ENCODE measurements at places on chromosomes 2 and 18.

GRCh38 chr2:74747411-74748080, 86.4 kb upstream of the HK2 start:
- no peak overlapping the region for H3K4me3 ChIP-seq
- no peak overlapping the region for H3K27ac ChIP-seq
- H3K4me1 ChIP-seq, result no peaks in the 10 kb centered on the region

DNA sequence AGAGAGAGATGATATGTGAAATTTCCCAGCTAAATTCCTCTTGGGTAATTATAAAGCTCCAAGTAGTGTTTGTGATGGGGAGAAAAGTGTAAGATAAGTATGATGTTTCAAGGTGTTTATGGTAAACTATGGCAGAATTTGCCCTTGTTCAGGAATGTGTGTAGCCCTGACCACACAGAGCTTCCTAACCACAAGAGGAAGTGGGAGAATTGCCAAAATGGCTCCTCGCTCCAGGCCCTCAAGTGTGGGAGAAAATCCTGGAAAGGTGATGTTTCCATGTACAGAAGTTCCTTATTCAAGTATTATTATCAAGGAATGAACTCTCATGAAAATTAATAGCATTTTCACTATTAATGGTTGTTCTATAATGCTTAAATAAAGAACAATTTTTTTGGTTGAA, 878.3 kb downstream of the TDRD15 start:
- H3K27ac ChIP-seq, result no peak overlapping the region
- H3K4me3 ChIP-seq, result no peak overlapping the region
- H3K4me1 ChIP-seq, result no peaks in the 10 kb centered on the region

DNA sequence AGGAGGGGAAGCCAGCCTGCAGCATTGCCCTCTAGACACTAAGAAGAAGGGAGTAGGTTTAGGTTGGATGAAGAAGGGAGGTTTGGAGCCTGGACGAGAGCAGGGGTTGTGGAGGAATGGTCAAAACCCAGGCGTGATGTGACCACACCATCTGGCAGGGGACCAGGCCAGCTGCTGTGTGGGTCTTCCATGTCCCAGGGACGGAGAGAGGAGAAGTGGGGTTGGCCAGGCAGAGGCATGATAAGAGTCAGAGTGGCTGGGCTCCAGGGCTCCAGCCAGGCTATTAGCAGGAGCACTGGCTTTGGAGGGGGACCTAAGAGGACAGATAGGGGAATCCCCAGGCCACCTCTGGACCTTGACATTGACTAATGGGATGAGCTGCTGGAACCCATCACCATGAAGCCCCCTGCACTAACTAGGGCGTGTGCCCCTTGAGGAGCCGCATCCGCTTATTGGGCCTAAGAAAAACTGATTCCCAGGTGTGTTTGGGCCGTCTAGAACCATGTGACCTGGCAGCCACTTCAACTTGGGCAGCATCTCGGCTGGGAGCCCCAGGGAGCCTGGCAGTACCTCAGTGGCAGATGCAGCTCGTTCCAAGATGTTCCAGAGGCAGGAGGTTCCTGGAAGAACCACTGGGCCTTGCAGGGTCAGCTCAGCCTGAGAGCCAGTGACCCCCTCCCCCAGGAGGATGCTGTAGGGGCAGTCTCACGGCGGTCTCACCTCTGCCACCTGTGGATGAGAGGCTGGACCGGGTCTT, 235.1 kb downstream of the AGAP1 start:
- H3K27me3 ChIP-seq, result no peaks in the 10 kb centered on the region
- no peak for DNase-seq
- no peak overlapping the region for H3K27ac ChIP-seq
- H3K4me1 ChIP-seq, result peaks cover 14% of the 10 kb centered on the region
- H3K36me3 ChIP-seq, result no peaks in the 10 kb centered on the region
- H3K4me3 ChIP-seq, result no peak overlapping the region

DNA sequence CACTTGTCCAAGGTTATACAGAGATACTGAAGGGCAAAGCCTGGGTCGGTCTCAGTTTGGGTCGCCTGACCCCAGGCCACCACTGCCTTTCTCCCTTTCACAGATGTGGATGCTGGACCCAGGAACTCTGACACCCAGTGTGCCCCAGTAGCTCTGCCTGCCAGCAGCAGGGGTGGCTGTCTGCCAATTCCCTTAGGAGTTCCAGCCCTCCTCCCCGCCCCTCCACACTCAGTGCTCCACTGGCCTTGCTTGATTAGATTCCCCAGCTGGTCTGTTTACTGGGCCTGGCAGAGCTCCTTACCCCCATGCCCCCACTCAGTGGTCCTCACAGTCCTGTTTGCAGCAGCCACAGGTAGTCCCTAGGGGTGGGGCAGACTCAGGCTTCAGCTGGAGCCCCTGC, 75.5 kb downstream of the NPAS2 start:
- H3K4me3 ChIP-seq, result no peak overlapping the region
- DNase-seq, result no peak
- H3K27ac ChIP-seq, result no peak overlapping the region
- H3K4me1 ChIP-seq, result peaks cover 8% of the 10 kb centered on the region
- H3K27me3 ChIP-seq, result no peaks in the 10 kb centered on the region

- peaks cover 13% of the 10 kb centered on the region for H3K4me1 ChIP-seq
- H3K36me3 ChIP-seq, result no peaks in the 10 kb centered on the region
- no peak for DNase-seq
- H3K4me3 ChIP-seq, result no peak overlapping the region
- H3K27ac ChIP-seq, result no peak overlapping the region
Observed at GRCh38 chr2:28592481-28592880, 96.6 kb downstream of the PLB1 start.

- H3K27ac ChIP-seq, result no peak overlapping the region
- no peaks in the 10 kb centered on the region for H3K36me3 ChIP-seq
- H3K4me1 ChIP-seq, result no peaks in the 10 kb centered on the region
Observed at GRCh38 chr2:10987861-10988260, 76.1 kb downstream of the KCNF1 start.

- peak overlapping the region; percentile 99 for H3K27ac ChIP-seq
- H3K4me3 ChIP-seq, result peak overlapping the region; percentile 81
- no peaks in the 10 kb centered on the region for H3K36me3 ChIP-seq
- DNase-seq, result peak; percentile 67
- peaks cover 12% of the 10 kb centered on the region for H3K4me1 ChIP-seq
Observed at GRCh38 chr18:3447068-3447894, 2.7 kb upstream of the TGIF1 start.

GRCh38 chr18:52979892-52980291, 639.9 kb downstream of the DCC start:
- H3K36me3 ChIP-seq, result no peaks in the 10 kb centered on the region
- no peak overlapping the region for H3K4me3 ChIP-seq
- H3K27me3 ChIP-seq, result no peaks in the 10 kb centered on the region
- DNase-seq, result no peak
- H3K27ac ChIP-seq, result no peak overlapping the region

DNA sequence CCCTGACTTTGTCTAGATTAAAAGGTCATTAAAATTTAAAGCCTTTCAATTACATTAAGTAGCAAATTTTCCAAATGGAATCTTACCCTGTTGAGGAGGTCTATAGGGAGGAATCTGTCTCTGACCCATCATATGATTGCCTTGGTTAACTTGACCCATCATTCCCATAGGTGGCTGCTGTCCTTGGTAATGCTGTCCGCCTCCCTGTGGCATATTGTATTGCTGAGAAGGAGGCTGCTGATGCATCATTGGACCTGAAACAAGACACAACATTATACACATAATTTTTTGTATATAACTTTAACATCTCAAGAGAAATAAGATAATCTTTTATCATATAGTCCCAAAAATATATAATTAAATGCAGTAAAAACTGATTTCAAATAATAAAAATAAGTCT, 51.2 kb downstream of the SS18 start:
- no peak overlapping the region for H3K27ac ChIP-seq
- no peak for DNase-seq
- no peak overlapping the region for H3K4me3 ChIP-seq
- H3K27me3 ChIP-seq, result no peaks in the 10 kb centered on the region

- H3K27ac ChIP-seq, result no peak overlapping the region
- no peak for DNase-seq
- H3K36me3 ChIP-seq, result no peaks in the 10 kb centered on the region
- H3K4me1 ChIP-seq, result no peaks in the 10 kb centered on the region
- H3K27me3 ChIP-seq, result no peaks in the 10 kb centered on the region
Observed at GRCh38 chr2:200174433-200175216, 131.9 kb upstream of the SPATS2L start.

DNA sequence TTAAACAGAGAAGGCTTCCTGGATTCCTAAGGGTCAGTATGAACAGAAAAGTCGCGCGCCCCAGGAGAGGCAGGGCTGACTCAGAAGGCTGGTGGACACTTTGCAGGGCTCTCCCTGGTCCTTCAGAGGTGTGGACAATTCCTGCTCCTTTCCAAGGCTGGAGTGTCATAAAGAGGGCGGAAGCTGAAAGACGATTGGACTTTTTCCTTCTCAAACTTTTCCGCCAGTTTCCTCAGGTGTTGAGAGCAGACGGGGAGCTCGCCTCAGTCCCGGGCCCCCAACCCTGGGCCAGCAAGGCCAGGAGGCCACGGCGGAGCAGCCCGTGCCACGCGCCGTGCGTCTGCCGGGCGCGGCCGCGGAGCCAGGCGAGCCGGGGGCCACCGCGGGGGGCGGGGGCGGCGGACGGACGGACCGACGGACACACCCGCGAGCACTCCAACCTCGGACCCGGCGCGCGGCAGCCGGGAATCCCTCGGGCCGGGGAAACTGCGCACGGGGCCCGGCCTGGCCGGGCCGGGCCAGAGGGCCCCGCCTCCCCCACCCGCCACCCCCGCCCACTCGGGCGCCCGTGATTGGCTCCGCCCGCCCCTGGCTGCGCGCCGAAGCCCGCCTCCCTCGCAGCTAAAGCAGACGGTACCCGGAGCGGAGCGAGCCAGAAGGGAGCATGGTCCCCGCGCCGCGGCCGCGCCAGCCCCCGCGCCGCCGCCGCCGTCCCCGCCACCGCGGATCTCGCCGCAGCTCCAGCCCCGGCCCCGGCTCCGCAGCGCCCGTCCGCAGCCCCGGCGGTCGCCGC, at the start of gene KLHL29:
Gene KLHL29, plus strand, starts transcription at position 629 of the 793 bp plus-strand sequence. CDS start 177,018 bp downstream, outside the sequence.
- H3K27ac ChIP-seq, result peak within 1 kb of the TSS; percentile 80
- H3K4me1 ChIP-seq, result peaks cover 19% of the 10 kb centered on the region
- DNase-seq, result peak; percentile 88
- H3K27me3 ChIP-seq, result peaks cover 23% of the 10 kb centered on the region

- DNase-seq, result no peak
- no peaks in the 10 kb centered on the region for H3K4me1 ChIP-seq
- no peaks in the 10 kb centered on the region for H3K27me3 ChIP-seq
- peaks cover 9% of the 10 kb centered on the region for H3K36me3 ChIP-seq
- H3K4me3 ChIP-seq, result no peak overlapping the region
Observed at GRCh38 chr2:162028511-162028910, 45.5 kb downstream of the DPP4 start.

- H3K27ac ChIP-seq, result no peak overlapping the region
- no peak for DNase-seq
- no peaks in the 10 kb centered on the region for H3K36me3 ChIP-seq
- no peaks in the 10 kb centered on the region for H3K4me1 ChIP-seq
Observed at GRCh38 chr2:170277951-170278350, 100.0 kb downstream of the MYO3B start.

DNA sequence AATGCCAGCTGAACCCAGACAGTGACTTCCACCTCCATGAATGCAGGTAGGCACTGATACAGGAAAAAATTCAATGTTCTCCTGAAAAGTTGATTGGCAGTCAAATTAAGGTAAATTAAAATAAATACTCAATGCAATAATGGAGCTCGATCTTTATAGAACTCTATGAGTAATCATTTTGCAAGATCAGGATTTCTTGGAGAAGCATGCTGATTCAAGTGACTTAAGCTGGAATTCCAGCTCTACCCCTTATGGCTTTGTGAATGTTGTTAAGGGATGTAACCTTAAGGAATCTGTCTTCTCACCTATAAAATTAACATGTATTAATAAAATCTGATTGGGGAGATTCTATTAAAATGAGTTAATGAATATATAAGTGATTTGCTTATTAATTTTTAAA, 145.1 kb downstream of the QPCT start:
- no peaks in the 10 kb centered on the region for H3K27me3 ChIP-seq
- H3K36me3 ChIP-seq, result no peaks in the 10 kb centered on the region
- no peak overlapping the region for H3K4me3 ChIP-seq
- no peak overlapping the region for H3K27ac ChIP-seq

GRCh38 chr2:215884451-215885087, 128.8 kb downstream of the MREG start:
- DNase-seq, result no peak
- no peaks in the 10 kb centered on the region for H3K27me3 ChIP-seq

DNA sequence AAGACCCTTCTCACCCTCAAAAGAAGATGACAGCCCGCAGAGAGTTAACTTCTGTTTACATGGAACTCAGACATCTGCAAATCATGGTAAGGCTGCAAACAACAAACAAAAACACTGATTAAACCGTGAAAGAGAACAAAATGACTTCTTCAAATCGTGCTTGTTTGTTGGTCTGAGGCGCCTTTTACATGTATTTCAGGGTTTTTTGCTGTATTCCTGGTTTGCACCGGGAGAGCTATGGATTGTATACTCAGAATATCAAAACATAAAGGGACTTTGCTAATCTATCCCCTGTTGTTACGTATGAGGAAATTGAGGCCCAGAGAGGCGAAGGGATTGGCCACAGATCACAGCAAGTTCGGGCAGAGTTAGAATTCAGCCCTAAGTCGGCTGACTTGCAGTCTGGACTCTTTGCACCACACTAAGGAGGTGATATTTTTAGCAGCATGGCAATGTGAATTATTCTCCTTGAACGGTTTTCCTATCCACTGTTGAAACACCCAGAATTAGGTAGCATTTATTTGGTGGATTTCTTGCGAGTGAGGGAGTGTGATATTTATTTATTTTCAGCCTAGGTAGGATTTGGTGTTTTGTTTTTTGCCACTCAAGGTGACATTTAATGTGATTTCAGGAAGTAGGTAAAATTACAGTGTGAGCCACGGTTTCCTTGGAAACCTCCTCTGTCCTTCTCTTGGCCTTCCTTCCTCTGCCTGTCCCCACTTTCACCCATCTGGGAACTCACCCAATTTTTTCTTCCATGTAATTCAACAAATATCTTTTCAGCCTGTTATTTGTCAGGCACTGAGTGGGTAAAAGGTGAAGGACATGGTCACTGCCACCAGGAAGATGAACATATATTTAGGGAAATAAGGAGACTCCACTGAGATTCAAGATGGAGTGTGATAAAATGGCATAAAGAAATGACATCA, 980 bp upstream of the PDE6D start:
- no peaks in the 10 kb centered on the region for H3K36me3 ChIP-seq
- H3K27ac ChIP-seq, result peak overlapping the region; percentile 83
- DNase-seq, result no peak
- peak overlapping the region; percentile 93 for H3K4me3 ChIP-seq

GRCh38 chr2:200405599-200406298, 99.3 kb downstream of the SPATS2L start:
- peak overlapping the region; percentile 61 for H3K27ac ChIP-seq
- no peak for DNase-seq
- no peaks in the 10 kb centered on the region for H3K36me3 ChIP-seq
- H3K27me3 ChIP-seq, result no peaks in the 10 kb centered on the region
- no peak overlapping the region for H3K4me3 ChIP-seq

- peaks cover 6% of the 10 kb centered on the region for H3K36me3 ChIP-seq
- H3K4me1 ChIP-seq, result peaks cover 90% of the 10 kb centered on the region
- no peaks in the 10 kb centered on the region for H3K27me3 ChIP-seq
- no peak overlapping the region for H3K4me3 ChIP-seq
- no peak for DNase-seq
- H3K27ac ChIP-seq, result peak overlapping the region; percentile 89
Observed at GRCh38 chr18:77110936-77111335, 21.6 kb downstream of the MBP start.

- no peaks in the 10 kb centered on the region for H3K36me3 ChIP-seq
- DNase-seq, result no peak
- no peak overlapping the region for H3K27ac ChIP-seq
- no peak overlapping the region for H3K4me3 ChIP-seq
- H3K27me3 ChIP-seq, result no peaks in the 10 kb centered on the region
- no peaks in the 10 kb centered on the region for H3K4me1 ChIP-seq
Observed at GRCh38 chr2:229348128-229348527, 77.0 kb upstream of the PID1 start.

GRCh38 chr2:179898873-179899272, 37.5 kb upstream of the ZNF385B start:
- H3K4me3 ChIP-seq, result no peak overlapping the region
- no peak overlapping the region for H3K27ac ChIP-seq
- no peaks in the 10 kb centered on the region for H3K27me3 ChIP-seq
- no peak for DNase-seq
- no peaks in the 10 kb centered on the region for H3K4me1 ChIP-seq
